ENCODE measurements at places on chromosomes 2 and 18. TPM values are rescaled to one million over a fixed set of nuclear protein-coding genes. Genes with fewer than 3 reads are reported as not detected.

DNA sequence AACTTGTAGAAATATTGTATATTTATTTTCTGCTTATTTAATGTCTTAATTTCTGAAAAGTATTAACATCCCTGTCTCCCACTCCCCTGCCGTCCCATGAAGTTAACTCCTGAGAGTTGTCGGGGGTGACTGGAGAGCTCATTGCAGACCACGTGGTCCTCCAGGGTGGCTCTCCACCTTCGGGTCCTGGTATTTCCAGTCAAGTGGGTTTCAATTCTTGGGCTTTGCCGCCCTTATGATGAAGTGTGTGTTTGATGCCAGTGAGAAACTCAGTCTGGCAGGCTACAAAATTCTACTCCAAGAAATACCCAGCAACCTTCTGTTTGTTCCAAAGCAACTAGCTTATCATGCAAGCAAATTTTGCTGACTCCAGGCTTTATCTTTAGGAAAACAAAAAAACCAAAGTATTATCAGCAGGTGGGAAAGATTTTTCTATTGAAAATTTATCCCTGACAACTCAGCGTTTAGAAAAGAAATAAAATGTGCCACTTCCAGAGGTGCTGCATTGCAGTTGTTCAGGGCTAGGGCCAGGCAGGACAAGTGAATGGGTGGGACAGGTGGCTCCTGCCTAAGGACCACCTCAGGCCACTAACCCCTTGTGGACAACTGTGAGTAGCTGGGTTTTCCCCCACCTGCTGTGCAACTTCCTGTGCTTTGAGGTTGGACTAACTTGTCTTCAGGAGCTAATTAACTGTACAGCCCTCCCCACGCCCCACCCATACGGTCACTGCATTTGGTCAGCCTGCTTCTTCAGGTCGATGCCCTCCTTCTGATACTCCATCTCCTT lies 46.6 kb downstream of the BCL2L11 start:
- DNase-seq = no peak

- DNase-seq = no peak
These were observed 1118.8 kb upstream of the ZEB2 start for GRCh38 chr2:145638675-145639074.

DNA sequence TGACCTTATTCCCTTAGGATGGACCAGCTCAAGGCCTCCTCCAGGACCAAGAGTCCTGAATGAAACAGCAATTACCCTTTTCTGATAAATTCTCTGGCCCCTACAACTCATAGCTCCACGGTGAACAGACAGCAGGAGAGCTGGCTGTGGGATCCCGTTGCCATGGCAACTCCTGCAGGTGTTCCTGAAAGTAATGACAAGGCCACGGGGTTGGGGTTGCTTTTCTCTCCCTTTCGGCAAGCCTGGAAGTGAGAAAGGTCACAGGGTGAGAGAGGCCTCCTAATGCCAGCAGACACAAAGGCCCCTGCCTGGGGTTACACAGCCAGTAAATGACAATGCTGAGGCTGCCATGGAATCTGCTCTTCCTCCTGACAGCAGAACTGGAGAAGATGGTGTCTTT lies 403.0 kb downstream of the NBAS start:
- no peak for DNase-seq

The CNPPD1 gene
- polyA plus RNA-seq = 42.7 TPM

The ZNG1B gene
- 50.3 TPM for polyA plus RNA-seq

DNA sequence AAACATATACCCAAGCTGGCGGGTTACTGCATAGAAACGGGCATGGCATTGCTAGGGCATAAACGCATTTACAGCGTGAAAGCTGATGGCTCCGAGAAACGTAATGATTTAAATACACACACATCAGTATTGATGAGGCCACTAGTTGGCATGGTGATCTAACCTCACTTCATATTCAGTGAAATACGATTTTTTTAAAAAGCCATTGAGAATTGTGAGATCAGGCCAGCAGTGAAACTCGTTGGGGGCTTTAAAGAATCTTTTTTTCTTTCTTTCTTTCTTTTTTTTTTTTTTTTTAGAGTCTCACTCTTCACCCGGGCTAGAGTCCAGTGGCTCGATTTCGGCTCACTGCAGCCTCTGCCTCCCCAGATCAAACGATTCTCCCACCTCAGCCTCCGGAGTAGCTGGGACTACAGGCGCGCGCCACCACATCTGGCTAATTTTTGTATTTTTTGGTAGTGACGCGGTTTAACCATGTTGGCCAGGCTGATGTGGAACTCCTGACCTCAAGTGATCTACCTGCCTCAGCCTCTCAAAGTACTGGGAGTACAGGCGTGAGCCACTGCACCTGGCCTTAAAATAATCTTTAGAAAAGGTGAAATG lies 2.4 kb upstream of the SMAD7 start:
- DNase-seq = no peak

DNA sequence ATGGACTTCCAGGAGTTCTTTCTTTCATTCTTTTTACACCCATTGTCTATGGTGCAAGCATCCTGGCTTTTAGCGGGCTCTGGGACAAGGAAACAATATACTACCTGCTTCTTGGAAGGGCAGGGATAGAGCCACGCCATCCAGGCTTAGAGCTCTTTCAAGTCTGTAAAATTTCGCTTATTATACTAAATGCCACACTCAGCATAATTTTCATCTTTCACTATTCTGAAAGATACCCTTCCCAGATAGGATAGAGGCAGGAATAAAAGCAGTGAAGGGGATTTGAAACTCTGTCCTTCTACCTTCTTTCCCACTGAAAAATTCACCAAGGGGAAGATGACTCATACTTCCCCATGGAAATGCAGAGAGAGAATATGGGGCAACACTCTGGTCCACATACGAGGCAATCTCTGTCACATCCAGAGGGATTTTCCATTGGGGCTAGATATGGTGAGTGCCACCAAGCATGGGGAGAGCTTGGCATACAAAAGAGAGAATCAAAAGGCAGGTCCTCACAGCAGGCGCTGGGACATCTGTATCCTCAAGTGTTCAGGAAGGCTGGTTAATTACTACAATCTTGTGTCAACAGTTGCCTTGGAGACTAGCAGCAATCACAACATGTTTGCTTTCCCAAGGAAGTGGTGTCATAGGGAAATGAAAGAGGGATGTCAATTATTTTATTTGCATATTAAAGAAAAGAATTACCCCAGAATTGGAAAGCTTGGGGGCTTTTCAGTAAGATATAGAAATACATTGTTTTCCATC lies 127.6 kb downstream of the TDRD15 start:
- DNase-seq = no peak

GRCh38 chr18:12943215-12943614 lies 4.6 kb upstream of the SEH1L start:
- no peak for DNase-seq
